ENCODE measurements at places on chromosomes 12 and 14.

- no peak for DNase-seq
Observed at GRCh38 chr14:103545915-103546651, 16.4 kb downstream of the BAG5 start.

- DNase-seq = peak; percentile 47
Observed at GRCh38 chr12:93894391-93895088, 217.4 kb downstream of the CRADD start.

GRCh38 chr12:124655698-124656516, 88.5 kb upstream of the NCOR2 start:
- peak; percentile 72 for DNase-seq

DNA sequence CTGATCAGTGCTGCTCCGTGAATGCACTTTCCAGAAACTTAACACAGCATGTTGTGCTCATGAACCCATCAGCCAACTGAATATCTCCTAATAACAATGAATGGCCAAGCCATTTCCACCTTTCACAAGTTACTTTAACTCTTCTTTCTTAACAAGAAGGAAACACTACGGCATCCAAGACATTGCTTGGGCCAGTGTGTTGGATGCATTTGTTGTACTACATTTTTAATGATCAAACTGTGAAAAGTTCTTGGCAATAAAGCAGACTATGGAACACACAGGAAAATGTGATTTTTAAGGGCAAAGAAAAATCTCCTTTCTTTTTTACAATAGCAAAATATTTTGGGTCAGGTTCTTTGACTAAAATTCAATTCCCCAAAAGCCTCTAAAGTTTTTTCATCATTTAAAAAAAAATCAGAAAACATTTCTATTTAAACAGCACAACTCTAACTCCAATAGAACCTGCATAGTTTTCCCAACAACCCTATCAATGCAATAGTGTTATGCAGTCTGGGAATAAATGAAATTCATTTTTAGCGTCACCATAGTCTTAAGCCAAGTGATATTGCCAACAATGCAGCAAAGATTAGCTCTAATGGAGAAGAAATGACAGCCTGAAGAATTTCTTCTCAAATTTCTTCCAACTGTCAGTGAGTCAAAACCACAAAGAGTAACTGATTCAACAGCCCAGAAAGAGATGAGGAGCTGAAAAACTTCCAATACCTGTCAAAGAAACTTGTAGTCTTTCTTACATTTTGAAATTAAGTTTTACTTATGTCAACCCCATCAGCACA, 50.7 kb upstream of the PTPRR start:
- DNase-seq = no peak

DNA sequence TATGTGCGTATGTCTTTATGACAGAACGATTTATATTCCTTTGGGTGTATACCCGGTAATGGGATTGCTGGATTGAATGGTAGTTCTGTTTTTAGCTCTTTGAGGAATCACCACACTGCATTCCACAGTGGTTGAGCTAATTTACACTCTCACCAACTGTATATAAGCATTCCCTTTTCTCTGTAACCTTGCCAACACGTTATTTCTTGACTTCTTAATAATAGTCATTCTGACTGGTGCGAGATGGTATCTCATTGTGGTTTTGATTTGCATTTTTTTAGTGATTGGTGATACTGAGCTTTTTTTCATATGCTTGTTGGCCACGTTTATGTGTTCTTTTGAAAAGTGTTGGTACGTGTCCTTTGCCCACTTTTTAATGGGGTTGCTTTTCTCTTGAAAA, 49.7 kb downstream of the FRS2 start:
- no peak for DNase-seq

DNA sequence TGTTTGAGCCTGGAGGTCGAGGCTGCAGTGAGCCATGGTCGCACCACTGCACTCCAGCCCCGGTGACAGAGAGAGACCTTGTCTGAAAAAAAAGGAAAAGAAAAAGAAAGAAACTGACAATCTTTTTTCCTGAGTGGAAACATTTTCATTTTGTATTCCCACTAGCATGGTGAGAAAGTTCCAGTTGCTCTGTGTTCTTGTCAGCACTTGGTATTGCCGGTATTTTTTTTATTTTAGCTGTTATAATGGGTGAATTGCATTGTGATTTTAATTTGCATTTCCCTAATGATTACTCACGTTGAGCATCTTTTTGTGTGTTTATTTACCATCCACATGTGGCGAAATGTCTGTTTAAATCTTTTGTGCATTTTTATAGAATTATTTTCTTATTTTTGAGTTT, 25.6 kb downstream of the GLT8D2 start:
- DNase-seq = no peak

- DNase-seq = no peak
Observed at GRCh38 chr14:59534361-59534987, 42.1 kb downstream of the CCDC175 start.

- no peak for DNase-seq
Observed at GRCh38 chr12:7935590-7936581, at the start of gene SLC2A3. Gene SLC2A3 (minus strand): TSS chr12:7936187. CDS start chr12:7936034, 153 bp downstream.

- DNase-seq = no peak
Observed at GRCh38 chr14:51681411-51681810, 29.7 kb downstream of the FRMD6 start.

DNA sequence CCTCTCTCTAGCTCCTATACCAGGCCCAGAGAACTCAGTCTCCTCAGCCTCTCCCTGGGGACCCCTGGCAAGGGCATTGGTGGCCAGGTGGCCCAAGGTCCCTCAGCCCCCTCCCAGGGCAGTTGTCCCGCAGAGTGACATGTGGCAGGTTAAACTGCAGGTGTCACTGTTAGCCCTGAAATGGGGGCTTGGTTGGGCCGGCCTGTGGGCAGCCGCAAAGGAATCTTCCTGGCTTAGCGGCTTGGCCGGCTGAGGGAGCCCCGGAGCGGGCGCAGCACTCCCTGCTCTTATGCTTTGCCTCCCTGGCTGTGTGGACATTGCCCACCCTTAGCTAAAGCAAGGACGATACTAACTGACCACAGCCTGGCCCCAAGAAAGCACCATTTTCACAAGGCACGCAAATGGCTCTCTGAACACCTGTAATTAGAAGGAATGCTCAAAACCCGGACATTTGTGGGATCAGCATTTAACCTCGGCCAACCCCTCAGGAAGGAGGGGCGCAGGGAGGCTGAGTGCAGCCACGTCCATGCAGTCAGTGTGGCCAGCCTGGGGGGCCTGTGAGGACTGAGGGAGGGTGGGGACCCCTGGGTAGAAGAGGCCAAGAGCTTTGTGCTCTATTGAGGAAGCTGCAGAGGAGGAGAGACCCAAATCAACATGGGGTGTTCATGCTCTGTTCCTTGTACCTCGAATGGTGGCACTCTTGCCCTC, 82.2 kb downstream of the PAPOLA start:
- DNase-seq = peak; percentile 55

DNA sequence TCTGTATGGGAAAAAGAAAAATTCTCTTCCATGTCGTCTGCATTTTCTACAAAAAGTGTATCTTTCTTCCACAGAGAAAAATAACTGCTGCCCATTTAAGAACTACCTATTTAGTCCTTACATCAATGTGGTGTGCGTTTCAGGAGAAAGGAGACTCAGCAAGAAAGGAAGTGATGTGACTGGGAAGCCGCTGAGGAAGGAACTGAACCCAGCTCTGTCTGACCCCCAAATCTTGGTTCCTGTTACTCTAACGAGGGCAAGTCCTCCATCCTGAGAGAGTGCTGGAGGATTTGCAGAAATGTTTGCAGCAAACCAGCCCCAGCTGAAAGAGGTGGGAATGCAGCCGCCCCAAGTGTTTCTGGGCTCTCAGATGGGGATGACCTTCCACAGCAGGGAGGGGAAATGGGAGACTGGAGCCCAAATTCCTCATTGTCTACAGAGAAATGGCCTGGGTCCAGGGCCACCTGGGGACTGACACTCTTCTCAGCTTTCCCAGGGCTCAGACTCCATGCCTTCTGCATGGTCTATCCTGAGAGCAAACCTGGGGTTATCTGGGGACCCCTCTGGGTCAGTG, 6.7 kb upstream of the MLEC start:
- no peak for DNase-seq

DNA sequence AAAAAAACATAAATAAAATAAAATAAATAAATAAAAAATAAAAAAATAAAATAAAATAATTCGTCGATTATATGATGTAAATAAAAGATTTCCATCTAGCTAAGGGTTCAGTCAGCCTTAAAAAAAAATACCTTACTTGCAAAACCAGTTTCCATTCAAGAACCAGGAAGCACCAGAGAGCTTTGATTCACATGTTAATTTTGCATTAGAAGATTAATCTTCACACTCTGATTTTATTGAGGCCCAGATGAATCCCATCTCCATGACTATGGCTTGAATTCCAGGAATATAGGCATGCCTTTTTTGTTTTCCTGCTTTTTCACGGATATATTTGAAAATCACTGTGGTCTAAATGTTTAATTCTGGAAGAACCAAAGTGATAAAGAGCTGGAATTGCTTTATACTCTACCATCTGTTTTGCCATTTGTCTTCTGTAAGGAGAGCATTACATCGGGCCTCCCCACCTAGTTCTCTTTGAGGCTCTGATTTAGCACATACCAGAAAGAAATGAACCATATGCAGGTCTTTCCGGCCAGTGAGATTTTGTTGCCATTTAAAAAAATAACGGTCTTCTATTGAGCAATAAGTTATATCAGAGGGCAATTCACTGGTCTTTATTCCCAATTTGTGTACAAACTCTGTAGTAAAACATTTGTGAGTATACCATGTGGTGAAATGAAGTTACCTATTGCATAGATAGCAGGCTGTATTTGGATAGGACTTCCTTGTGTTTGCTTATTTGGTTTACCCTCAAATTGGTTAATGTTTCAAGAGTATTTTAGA, 175.5 kb downstream of the AEBP2 start:
- DNase-seq = no peak

DNA sequence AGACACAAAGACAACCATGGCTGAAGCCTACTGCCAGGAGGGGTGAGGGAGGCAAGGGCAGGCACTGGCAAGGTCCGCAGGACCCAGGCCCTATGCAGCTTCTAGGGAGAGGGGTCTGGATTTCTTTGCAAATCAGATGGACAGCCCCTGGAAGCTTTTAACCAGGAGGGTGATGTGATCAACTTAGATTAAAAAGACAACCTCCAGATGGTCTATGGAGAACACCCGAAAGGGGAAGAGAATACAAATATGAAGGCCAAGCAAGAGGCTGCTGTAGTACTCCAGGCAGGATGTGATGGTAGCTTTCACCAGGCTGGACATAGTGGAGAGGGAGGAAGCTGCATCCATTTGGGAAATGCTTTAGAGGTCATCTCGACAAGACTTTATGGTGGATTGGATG, 83.3 kb upstream of the TSPAN11 start:
- DNase-seq = no peak

GRCh38 chr12:85448548-85449139, 168.6 kb downstream of the ALX1 start:
- DNase-seq = no peak

DNA sequence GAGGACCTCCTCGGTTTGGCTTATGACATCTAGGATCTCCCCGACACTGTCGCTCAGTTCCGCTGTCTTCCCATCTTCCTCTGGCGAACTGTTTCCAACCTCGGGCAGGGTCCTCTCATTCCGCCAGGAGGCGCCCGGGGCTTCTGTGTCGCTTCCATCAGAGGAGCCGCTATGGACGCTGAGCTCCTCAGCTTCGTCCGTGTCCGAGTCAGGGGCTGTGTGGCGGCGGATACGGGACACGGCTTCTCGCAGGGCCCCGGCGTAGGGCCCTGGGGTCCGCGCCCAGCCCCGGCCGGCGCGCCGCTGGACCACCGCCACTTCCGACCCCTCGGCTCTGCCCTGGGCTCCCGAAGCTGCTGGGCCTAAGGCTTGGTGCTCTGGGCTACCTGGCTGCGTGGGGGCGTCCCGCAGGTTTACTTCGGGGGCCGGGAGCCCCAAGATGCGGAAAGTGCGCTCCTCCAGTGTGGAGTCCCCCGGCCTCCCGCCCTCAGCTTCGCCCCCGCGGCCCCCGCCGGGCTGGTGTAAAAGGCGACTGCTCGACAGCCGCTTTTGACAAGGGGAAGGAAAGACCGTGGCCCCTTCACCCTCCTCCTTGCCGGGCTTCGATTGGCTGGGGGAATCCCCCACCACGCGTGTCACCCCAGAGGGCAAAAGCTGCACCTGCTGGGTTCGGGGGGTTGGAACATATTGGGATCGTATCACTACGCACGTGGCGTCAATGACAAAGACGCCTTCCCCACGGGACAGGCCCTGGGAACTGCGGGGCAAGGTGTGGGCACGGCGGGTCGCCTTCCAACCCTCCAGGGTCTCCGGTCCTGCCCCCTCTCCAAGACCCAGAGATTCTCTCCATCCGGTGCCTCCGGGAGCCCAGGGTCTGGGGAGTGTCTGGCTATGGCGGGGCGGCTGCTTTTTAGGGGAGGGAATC, 2.1 kb downstream of the DDN start:
- no peak for DNase-seq

GRCh38 chr12:107207931-107208525, 114.7 kb upstream of the CRY1 start:
- no peak for DNase-seq

GRCh38 chr12:15688202-15688736, 100.9 kb downstream of the EPS8 start:
- no peak for DNase-seq

- no peak for DNase-seq
Observed at GRCh38 chr14:75123991-75124390, 2.9 kb downstream of the NEK9 start.

DNA sequence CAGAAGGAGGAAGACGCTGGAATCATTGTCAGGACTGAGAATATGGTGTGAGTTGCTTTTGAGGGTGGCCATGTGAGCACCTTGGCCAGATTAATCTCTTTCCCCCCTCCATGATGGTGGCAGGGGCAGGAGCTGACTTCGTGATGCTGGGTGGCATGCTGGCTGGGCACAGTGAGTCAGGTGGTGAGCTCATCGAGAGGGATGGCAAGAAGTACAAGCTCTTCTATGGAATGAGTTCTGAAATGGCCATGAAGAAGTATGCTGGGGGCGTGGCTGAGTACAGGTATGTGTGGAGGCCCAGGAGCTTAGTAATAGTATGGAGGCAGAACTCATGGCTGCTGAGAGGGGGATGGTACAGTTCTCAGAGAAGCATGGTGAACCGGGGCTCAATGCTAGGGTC, 4.3 kb downstream of the TINF2 start:
- no peak for DNase-seq

- no peak for DNase-seq
Observed at GRCh38 chr14:95348395-95349080, 28.8 kb upstream of the CLMN start.

- no peak for DNase-seq
Observed at GRCh38 chr12:66965621-66966020, 286.7 kb upstream of the GRIP1 start.
